Psoas muscle (tissue), 8 donors: ENCODE measurements at places on chromosomes 1 and 21. TPM values are rescaled to one million over a fixed set of nuclear protein-coding genes. Genes with fewer than 3 reads are reported as not detected.

ECE1 gene
- 15.5 TPM for total RNA-seq

OR2AK2 gene
- not detected for total RNA-seq

CASQ2 gene
- 271 TPM for total RNA-seq

MYBPH gene
- total RNA-seq = 18.0 TPM

IGSF3 gene
- 0.40 TPM for total RNA-seq

ZNF670 gene
- total RNA-seq = 0.94 TPM

KRTAP21-2 gene
- not detected for total RNA-seq

ZNF593OS gene
- 1.6 TPM for total RNA-seq

HMCN1 gene
- 1.7 TPM for total RNA-seq

HTR1D gene
- not detected for total RNA-seq

VWA5B1 gene
- total RNA-seq = 0.12 TPM

GUCA2B gene
- not detected for total RNA-seq

SHISAL2A gene
- total RNA-seq = 0.28 TPM

GPR137B gene
- total RNA-seq = 1.6 TPM

OR2G6 gene
- total RNA-seq = not detected

CASZ1 gene
- total RNA-seq = 53.1 TPM

DYNLT5 gene
- 0.82 TPM for total RNA-seq

KRTAP6-3 gene
- not detected for total RNA-seq

ZMYM1 gene
- total RNA-seq = 3.4 TPM
